ENCODE measurements at places on chromosomes 2 and 18. TPM values are rescaled to one million over a fixed set of nuclear protein-coding genes. Genes with fewer than 3 reads are reported as not detected.

DGUOK gene
- total RNA-seq = 66.3 TPM

SAG gene
- total RNA-seq = not detected

ALPG gene
- not detected for total RNA-seq

REG3A gene
- not detected for total RNA-seq

PPP1R1C gene
- 0.28 TPM for total RNA-seq

RNU2-63P gene
- total RNA-seq = 174 TPM

ATOH8 gene
- total RNA-seq = 7.9 TPM

PECR gene
- total RNA-seq = 13.3 TPM

ERBB4 gene
- total RNA-seq = not detected

GKN1 gene
- total RNA-seq = not detected

ANXA4 gene
- total RNA-seq = 25.8 TPM

TTLL4 gene
- 8.3 TPM for total RNA-seq

TMEM37 gene
- under 0.01 TPM for total RNA-seq

DNER gene
- total RNA-seq = under 0.01 TPM

LYPD6B gene
- total RNA-seq = not detected

UGP2 gene
- 58.8 TPM for total RNA-seq

ASB18 gene
- total RNA-seq = not detected

XIRP2 gene
- 0.28 TPM for total RNA-seq

CD8B gene
- total RNA-seq = not detected

DNAJC5G gene
- not detected for total RNA-seq

COLEC11 gene
- 0.28 TPM for total RNA-seq

ZNF396 gene
- total RNA-seq = 0.54 TPM

MOGAT1 gene
- total RNA-seq = not detected

SP140L gene
- 9.2 TPM for total RNA-seq

ANKRD62 gene
- not detected for total RNA-seq

NEB gene
- total RNA-seq = under 0.01 TPM

NOL4 gene
- not detected for total RNA-seq

RNF144A gene
- total RNA-seq = 0.28 TPM

B4GALT6 gene
- total RNA-seq = 3.9 TPM

SLC9A4 gene
- not detected for total RNA-seq

GNLY gene
- total RNA-seq = not detected

AGXT gene
- total RNA-seq = not detected

CPLX4 gene
- not detected for total RNA-seq

GPR35 gene
- 0.28 TPM for total RNA-seq

ZSWIM2 gene
- not detected for total RNA-seq

CRYGD gene
- total RNA-seq = not detected

IRS1 gene
- 21.1 TPM for total RNA-seq

CD302 gene
- 6.1 TPM for total RNA-seq

SOX11 gene
- 4.7 TPM for total RNA-seq

PFN4 gene
- 0.28 TPM for total RNA-seq

ADAM23 gene
- total RNA-seq = 3.9 TPM

SLC20A1 gene
- total RNA-seq = 123 TPM

UGGT1 gene
- 71.3 TPM for total RNA-seq

ATP8B1 gene
- 136 TPM for total RNA-seq

All from IMR-90 (cell line).